ENCODE measurements at places on chromosomes 7 and 10.
A peak's percentile ranks its signal among the peaks of the same experiment; 100 is the strongest.

- DNase-seq: no peak
Observed at GRCh38 chr7:18064242-18064838, 36.7 kb upstream of the PRPS1L1 start.

- DNase-seq: no peak
Observed at GRCh38 chr10:6009150-6009549, 31.8 kb upstream of the IL15RA start.

DNA sequence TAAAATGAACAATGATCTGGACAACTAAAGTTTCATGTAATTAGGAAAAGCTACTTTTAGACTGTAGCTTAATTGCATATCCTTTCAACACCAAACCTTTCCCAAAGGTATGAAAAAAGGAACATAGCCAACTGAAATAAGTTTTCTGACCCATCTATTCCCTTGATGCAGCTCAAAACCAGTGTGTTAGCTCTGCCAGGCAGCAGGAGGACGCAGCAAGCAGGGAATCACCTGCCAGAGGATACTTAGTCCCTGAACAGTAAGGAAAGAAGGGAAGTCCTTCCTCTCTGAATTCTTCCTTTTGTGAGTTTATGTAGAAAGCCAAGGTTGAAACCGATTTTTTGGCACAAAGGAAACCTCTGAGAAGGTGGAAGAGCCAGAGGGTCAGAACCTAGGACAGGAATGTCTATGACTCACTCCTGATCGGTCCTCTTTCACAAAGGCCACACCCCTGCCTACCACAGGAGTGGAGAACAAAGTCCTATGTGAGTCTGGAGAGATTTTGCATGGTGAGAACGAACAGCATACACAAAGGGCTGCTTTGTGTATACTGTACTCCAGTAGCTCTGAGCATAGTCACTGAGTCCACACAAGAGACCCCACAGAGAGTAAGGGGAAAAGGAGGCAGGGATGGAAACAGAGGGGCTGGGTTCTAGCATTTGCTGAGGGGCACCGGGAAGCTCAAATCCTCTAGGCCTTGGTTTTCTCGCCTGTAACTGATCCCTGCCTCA lies 68.8 kb upstream of the GSDME start:
- no peak for DNase-seq

GRCh38 chr10:76541852-76542251 lies 1095.8 kb downstream of the KCNMA1 start:
- DNase-seq: no peak

GRCh38 chr7:126685018-126685573 lies 567.6 kb downstream of the GRM8 start:
- no peak for DNase-seq

- no peak for DNase-seq
Observed at GRCh38 chr7:110940756-110941155, 150.2 kb upstream of the LRRN3 start.

GRCh38 chr10:7412928-7413282 lies 2.1 kb upstream of the SFMBT2 start:
- no peak for DNase-seq

GRCh38 chr10:4345877-4346646 lies 479.9 kb upstream of the AKR1E2 start:
- DNase-seq: no peak

DNA sequence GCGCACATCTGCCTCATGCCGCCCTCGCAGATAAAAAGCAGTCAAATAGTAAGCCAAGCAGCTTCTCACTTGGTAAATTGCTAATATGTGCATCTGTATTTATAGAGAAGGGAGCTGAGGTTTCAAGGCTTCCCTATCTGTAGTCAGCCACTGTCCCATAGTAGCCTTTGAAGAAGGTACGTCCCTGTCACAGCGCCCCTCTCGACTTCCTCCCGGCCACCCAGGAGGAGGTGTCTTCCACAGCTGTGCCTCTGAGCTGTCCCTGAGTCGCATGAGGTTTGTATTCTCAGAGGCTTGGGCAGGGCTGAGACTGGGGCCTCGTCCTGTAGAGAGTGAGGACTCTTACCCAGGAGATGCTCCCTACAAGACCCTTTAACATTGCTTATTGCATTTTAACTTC lies 49.0 kb downstream of the SPOCK2 start:
- DNase-seq: no peak

- no peak for DNase-seq
Observed at GRCh38 chr10:20007426-20007825, 191.2 kb downstream of the PLXDC2 start.

- no peak for DNase-seq
Observed at GRCh38 chr10:25766687-25767221, 167.3 kb upstream of the MYO3A start.

GRCh38 chr10:7596356-7596755 lies 70.4 kb downstream of the ITIH5 start:
- DNase-seq: no peak

- no peak for DNase-seq
Observed at GRCh38 chr10:14003517-14004184, 327.1 kb downstream of the FRMD4A start.

DNA sequence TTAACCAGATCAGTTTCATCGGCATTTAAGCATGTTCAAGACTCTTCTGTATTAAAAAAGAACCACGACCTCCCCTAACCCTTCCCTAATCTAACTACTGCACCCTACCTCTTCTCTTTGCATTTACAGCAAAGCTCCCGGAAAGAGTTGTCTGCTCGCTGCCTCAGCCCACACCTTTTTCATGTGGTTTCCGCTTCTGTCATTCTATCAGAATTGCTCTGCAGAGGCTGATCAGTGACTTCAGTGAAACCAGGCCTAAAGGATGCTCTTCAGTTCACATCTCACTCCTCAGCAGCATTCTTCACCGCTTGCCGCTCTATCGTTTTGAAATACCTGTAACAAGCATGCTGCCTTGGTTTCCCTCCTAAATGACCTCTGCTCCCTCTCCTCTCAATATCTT lies 160.9 kb downstream of the SDK1 start:
- DNase-seq: peak; percentile 29

GRCh38 chr10:127944256-127944655 lies 37.4 kb downstream of the PTPRE start:
- DNase-seq: no peak

DNA sequence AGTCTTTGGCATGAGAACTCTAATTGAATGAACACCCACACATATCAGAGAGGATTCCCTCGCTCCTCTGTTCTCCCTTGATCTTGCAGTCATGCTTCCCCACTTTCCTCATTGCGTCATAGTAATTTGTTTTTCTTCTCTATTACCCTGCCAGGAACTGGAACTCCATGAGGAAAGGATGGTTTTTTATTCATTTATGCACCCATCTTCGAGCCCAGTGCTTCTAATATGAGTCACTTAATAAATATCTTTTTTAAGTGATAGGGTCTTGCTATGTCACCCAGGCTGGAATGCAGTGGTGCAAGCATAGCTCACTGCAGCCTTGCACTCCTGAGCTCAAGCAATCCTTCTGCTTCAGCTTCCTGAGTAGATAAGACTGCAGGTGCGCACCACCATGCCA lies 83.5 kb downstream of the OTUD1 start:
- no peak for DNase-seq

DNA sequence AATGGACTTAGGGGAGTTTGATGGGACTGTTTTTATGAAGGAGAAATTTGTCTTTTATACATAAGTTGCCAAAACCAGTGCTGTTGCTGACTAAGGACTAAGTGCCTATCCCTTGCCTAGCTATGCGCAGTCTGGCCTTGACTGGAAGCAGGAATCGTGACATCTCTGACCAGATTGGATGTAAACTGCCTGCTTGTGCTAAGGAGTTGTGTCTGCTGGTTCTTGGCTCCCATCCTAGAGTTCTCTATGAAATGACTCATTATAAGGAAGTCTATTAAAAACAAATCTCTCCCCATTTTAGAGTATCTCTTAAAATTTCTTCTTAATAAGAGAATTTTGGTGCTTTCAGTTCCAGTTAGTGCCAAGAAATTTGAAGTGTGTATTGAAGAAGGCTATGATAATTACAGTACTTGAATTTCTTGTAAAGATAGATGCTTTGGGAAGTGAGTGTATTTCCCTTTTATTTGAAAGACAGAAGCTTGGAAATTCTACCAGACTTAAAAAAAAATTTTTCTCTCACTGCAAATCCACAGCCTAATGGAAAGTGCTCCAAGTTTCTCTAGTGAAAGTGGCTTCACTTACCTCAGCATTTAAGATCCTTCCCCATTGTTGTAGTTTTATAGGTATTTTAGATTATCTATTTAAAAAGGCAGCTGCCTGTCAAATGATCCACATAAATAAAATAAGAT lies 77.6 kb downstream of the BICC1 start:
- no peak for DNase-seq

GRCh38 chr7:12358694-12359093 lies 45.0 kb downstream of the VWDE start:
- no peak for DNase-seq

GRCh38 chr7:80641548-80641947 lies 3.1 kb downstream of the CD36 start:
- no peak for DNase-seq

DNA sequence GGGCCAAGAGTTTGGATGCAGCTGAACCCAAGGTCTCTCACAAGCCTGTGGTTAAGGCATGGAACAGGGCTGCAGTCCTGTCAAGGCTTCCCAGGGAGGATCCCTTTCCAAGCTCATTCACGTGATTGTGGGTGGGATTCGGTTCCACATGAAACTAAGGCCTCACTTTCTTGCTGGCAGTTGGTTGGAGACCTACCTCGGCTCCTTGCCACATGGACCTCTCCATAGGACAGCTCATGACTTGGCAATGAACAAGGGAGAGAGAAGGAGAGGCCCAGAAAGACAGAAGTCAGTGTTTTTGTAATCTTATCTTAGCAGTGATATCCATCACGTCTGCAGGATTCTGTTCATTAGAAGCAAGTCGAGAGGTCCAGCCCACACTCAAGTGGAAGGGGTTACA lies 583.8 kb downstream of the LRMDA start:
- DNase-seq: no peak

DNA sequence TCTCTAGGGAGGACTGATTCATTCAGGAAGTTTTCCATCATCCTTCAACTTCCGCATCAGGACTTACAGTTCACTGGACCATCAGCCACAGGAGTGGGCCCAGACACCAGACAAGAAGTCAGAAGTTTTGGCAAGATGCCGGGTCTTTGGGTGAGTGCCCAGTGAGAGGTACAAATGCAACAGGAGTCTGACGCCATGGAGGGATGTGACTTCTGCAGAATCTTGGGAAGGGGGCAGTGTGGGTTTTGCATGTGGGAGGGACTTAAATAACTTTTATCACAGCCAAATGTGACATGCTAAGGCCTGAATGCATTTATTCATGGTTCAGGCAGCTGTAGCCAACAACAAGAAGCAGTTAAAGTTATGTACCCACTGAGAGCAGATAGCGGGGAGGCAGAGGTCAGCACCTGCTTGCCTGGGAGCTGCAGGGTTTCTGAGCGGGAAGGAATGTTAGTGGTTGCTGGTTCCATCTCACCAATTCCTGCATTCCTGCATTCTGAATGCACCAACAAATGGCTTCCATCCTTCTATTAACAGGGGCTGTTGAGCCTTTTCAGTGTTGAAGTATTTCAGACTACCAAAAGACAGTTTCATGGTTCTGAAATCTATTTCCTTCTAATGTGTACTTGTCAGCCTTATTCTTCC lies 375.2 kb downstream of the PAXIP1 start:
- DNase-seq: no peak

- DNase-seq: no peak
Observed at GRCh38 chr10:88728107-88728763, 22.2 kb downstream of the LIPK start.

- no peak for DNase-seq
Observed at GRCh38 chr7:106037489-106038176, 74.5 kb downstream of the SYPL1 start.

DNA sequence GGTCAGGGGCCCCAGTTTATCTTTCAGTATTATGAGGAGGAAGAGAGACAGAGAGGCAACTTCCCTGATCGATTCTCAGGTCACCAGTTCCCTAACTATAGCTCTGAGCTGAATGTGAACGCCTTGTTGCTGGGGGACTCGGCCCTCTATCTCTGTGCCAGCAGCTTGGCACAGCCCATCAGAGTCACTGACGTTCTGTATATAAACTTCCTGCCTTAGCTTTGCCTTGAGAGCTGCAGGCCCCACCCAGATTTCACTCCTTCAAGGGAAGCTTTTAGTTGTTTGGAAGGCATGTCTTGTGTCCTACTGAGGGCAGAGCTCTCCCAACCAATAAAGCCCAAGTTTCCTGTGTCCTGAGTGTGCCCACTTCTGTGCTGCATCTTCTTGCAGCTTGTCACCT lies 242.5 kb upstream of the PRSS58 start:
- no peak for DNase-seq

- no peak for DNase-seq
Observed at GRCh38 chr10:64014281-64014680, 493.1 kb downstream of the REEP3 start.

DNA sequence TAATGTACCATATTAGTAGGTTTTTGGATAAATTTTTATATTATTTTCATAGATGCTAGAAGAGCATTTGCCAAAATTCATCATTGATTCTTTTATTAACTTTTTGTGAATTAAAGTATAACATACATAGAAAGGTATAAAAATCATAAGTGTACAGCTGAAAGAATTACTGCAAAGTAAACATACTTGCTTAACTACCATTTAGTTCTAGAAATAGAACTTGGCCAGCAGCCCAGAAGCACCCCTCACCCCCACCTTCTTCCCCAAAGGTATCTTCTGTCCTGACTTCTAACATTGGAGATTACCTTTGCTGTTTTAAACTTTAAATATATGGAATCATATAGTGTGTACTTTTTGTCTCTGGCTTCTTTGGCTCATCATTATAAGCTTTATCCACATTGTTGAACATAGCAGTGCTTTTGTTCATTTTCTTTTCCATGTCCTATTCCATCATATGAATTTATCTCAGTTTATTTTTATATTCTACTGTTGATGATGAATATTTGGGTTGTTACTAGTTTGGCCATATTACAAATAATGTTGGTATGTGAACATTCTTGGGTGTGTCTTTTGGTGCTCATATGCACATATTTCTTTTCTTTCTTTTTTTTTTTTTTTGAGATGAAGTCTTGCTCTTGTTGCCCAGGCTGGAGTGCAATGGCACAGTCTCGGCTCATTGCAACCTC lies 142.8 kb downstream of the ADK start:
- DNase-seq: no peak

GRCh38 chr7:99359465-99360154 lies 14.9 kb upstream of the ARPC1B start:
- no peak for DNase-seq

DNA sequence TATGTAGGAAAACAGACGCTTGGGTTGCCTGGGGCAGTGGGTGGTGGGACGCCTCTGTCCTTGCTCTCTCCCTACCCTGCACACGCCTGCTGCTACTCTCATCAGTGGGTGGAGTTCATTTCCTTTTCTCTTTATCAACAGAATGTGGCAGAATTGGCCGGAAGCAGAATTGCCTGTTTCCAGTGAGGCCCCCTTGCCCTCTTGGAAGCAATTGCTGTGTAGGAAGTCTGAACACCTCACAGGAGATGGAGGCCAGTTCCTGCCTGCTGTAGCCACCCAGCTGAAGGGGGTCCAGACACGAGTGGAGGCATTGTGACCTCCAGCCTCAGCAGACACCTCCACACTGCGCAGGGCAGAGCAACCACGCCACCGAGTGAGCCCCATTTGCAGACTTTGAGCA lies 331.6 kb upstream of the ZNF32 start:
- no peak for DNase-seq
